Muscle of back (tissue), 13 donors: ENCODE measurements at places on chromosomes 2 and 18. TPM values are rescaled to one million over a fixed set of nuclear protein-coding genes. Genes with fewer than 3 reads are reported as not detected.

Gene MAP3K2
- polyA plus RNA-seq: 13.1 TPM

Gene IL36A
- not detected for polyA plus RNA-seq

Gene OR6B2
- polyA plus RNA-seq: not detected

Gene ATP6V1B1
- 0.86 TPM for polyA plus RNA-seq

Gene DPP4
- polyA plus RNA-seq: 7.2 TPM

Gene EFEMP1
- 62.6 TPM for polyA plus RNA-seq

Gene CPLX4
- polyA plus RNA-seq: not detected

Gene TMEM17
- 2.0 TPM for polyA plus RNA-seq

Gene FEV
- polyA plus RNA-seq: 0.07 TPM

Gene SDC1
- polyA plus RNA-seq: 33.9 TPM

Gene MEP1B
- not detected for polyA plus RNA-seq

Gene NGEF
- 2.3 TPM for polyA plus RNA-seq

Gene MEX3C
- 38.9 TPM for polyA plus RNA-seq

Gene GPR39
- 0.22 TPM for polyA plus RNA-seq

Gene IL18RAP
- polyA plus RNA-seq: 0.36 TPM

Gene CLEC4F
- 0.86 TPM for polyA plus RNA-seq

Gene MRPL33
- polyA plus RNA-seq: 131 TPM

Gene LYPD1
- polyA plus RNA-seq: 3.8 TPM

Gene ADGRF3
- 0.47 TPM for polyA plus RNA-seq

Gene COL6A3
- 489 TPM for polyA plus RNA-seq

Gene VWA3B
- polyA plus RNA-seq: 0.74 TPM

Gene ALK
- polyA plus RNA-seq: 0.20 TPM

Gene MYO3B
- polyA plus RNA-seq: 0.65 TPM

Gene MAP3K19
- 0.11 TPM for polyA plus RNA-seq

Gene PTPRN
- polyA plus RNA-seq: 0.51 TPM

Gene GCG
- 4.7 TPM for polyA plus RNA-seq

Gene PAIP2B
- polyA plus RNA-seq: 8.1 TPM

Gene IL37
- polyA plus RNA-seq: not detected

Gene ETAA1
- 14.1 TPM for polyA plus RNA-seq
